ENCODE measurements at places on chromosomes 12 and 14.

GRCh38 chr14:93986955-93987354 is 10.1 kb upstream of the CCDC197 start:
- DNase-seq, result no peak

DNA sequence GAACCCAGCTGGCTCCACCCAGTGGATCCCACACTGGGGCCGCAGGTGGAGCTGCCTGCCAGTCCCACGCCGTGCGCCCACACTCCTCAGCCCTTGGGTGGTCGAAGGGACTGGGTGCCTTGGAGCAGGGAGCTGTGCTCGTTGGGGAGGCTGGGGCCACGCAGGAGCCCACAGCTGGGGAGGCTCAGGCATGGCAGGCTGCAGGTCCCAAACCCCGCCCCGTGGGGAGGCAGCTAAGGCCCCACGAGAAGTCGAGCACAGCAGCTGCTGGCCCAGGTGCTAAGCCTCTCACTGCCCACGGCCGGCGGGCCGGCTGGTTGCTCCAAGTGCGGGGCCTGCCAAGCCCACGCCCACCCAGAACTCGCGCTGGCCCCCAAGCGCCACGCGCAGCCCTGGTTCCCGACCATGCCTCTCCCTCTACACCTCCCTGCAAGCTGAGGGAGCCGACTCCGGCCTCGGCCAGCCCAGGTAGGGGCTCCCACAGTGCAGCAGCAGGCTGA is 56.2 kb downstream of the ANO2 start:
- no peak for DNase-seq

GRCh38 chr14:71244341-71244740 is 337.1 kb downstream of the PCNX1 start:
- DNase-seq, result no peak

GRCh38 chr14:64724578-64724930 is 20.3 kb downstream of the PLEKHG3 start:
- DNase-seq, result no peak

DNA sequence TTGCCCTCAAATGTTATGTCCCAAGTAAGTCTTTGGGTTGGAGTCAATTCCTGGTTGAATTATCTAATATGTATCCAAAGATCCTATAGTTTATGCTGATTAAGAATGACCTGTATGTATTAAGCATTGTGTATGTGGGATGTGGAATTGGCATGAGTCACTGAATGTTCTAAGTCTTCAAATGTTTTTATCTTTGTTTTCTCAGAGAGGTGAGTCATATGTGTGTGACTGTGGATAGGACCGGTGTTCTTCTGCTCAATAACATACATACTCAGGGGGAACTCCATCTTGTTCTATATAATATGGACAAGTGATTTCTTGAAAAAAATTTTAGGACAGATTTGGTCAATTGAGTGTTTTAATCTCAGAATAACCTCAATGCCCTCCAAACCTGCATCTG is 57.9 kb downstream of the NAV3 start:
- DNase-seq, result no peak

GRCh38 chr12:64706306-64706705 is 52.9 kb downstream of the GNS start:
- no peak for DNase-seq

GRCh38 chr14:101196795-101197590 is 293.5 kb upstream of the RTL1 start:
- no peak for DNase-seq

DNA sequence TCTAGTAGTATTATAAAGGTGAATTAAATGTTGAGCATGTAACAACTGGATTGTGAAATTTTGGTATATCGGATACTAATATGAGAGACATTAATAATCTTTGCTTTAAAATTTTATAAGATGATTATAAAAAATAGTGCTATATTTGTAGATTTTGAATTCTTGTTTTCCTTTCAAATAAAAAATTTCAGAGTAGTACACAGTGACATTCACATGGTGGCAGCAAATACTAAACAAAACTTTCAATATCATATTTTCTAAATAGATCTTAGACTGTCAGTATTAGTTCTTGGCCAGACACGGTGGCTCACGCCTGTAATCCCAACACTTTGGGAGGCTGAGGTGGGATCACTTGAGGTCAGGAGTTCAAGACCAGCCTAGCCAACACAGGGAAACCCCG is 166.0 kb downstream of the NAV3 start:
- no peak for DNase-seq

DNA sequence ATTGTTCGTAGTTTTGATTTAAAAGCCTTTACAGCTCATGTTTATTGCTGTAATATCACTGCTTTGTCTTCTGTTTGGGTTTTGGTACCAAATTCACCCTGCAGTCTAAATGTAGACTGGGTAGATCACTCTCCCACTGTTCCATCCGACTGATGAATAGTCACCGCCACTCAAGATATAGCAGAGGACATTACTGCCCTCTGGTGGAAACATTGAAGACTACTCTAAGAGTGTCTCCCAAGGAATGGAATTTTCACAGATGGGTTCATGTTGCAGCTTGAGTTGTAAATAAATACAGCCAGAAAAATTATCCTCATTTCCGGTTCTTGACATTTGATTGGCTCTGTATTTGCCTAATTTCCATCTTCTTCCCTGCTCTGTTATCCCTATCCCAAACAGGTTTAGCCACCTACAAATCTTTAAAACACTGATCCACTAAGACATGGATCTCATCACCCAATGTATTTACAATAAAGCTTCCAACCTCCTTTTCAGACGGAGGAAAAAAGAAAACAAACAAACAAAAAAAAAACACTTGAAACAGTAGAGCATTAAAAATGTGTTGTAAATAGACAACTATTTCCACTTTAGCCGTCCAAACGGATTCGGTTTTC is 198.3 kb upstream of the CPNE8 start:
- DNase-seq, result peak; percentile 62

DNA sequence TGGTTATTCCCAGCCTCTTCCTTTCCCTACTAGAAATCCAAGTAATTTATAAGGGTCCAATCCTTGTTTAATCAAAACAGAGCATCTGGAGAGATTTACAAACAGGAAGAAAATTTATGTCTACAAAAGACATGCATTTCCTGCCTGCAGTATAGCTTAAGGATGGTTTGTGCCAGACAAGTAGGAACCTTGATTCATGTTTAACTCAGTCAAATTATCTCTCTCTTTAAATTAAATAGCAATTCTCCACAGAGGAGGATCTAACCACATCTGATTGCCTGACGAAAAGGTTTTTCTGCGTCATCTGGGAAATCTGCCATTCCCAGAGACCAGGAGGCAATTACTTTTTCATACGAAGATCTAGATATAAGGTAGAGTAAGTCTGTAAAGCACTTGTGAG is 105.2 kb downstream of the ZFC3H1 start:
- no peak for DNase-seq

DNA sequence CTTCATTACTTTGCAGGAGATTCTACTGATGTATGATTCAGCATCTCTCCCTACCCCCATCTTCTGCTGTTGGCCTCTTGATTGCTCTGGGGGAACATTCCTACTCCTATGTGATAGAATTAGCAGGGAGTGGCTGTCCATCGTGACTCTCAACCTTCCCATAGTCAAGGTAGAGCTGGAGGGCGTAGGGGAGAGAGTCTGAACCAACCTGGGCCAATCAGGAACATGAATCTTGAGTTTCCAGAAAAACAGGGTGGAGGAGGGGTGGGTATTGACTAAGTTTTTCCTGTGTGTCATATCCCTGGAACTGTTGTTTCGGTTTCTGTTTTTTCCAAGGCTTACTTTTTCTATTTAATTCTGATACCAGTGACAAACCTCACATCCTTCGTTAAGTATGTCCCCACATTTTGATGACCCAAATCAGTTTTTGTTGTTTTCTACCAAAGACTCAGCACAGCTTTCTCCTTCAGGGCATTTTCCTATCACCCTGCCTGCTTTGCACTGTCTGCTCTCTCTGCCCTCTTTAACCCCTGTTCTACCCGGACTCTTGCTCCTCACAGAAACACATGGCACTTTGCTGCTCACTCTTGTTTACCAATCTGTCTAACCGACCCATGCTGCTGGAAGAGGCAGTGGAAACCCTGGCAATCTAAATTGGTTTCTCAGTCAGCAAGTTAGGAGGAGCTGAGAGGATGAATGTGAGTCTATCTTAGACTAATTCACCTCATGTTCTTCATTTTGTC is 1428.3 kb downstream of the AACS start:
- no peak for DNase-seq

- no peak for DNase-seq
Measured at GRCh38 chr12:50803230-50803875, 39.4 kb upstream of the TMPRSS12 start.

GRCh38 chr12:130555628-130556485 is 160.2 kb downstream of the RIMBP2 start:
- no peak for DNase-seq

DNA sequence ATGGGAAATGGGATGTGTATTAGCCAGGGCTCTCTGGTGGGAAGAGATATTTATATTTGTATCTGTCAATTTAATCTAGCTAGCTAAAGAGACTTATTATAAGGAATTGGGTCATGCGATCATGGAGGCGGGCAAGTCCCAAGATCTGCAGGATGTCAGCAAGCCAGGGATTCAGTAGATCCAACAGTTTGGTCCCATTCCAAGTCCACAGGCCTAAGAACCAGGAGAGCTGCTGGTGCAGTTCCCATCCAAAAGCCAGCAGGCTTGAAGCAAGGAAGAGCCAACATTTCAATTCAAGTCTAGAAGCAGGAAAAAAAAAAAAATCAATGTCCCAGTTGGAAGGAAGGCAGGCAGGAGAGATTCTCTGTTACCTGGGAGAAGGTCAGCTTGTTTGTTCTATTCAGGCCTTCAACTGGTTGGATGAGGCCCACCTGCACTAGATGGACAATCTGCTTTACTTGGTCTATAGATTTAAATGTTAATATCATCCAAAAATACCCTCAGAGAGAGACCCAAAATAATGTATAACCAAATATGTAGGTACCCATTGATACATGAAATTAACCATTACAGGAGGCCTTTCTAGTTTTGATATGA is 60.7 kb upstream of the BCAT1 start:
- no peak for DNase-seq

GRCh38 chr12:114305446-114305845 is 100.5 kb downstream of the TBX5 start:
- DNase-seq, result no peak

GRCh38 chr12:28948685-28949084 is 200.4 kb upstream of the FAR2 start:
- DNase-seq, result no peak

DNA sequence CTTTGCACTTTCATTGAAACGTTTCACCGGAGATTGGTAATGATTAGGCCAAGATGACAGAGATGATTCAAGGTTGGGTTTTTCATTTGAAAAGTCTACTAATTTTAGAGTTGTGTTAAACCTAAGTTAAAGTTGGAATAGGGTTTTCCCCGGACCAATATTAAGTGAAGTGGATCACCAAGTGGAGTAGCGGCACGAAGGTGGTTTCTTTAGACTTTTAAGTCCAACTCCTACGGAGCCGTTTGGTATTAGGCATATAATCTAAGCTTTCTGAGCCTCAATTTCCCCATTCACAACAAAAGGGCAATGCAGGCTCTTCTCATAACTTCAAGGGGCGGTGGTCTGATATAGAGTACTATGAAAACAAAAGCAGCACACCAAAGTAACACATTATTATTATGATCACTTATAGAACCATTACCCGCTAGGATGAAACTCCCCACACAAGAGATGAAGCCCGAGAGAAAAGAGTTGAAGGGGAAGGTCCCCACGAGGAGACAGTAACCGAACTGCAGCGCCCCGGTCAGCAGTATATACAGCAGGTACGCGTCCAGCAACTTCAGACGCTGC is 413 bp downstream of the DAD1 start:
- peak; percentile 51 for DNase-seq

GRCh38 chr14:87081004-87081403 is 912.0 kb downstream of the GALC start:
- no peak for DNase-seq

DNA sequence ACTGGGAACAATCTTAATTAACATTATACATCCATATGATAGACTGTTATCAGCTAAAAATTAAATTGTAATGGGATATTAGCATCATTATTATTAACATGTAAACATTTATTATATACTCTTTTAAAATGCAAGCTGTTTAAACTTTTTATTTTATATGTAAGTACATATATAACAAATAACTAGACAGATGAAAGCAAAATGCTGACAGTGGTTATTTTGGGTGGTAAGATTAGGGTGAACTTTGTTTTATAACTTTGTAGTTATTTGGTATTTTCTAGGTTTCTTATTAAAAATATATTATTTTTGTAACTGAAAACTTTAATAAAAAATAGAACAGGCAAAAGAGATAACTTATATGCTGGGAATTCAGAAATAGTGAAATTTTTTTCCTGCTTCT is 62.6 kb upstream of the KIF21A start:
- DNase-seq, result no peak

DNA sequence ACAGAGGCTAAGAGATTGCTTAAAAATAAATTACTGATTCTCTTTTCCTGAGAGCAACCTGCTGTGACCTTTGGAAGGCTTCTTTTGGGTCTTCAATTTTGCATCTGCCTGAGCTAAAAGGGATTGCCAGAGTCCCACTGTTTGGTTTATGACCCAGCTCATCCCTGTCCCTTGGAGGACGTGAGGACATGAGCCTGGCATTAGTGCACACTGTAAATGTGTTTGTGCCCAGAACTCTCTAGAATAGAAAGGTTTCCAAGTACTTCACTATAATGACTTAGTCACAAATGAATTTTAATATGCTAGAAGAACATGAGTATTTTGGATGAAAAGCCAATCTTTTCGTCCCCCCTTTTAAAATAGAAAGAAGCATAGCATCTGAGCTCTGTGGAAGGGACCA is 47.1 kb upstream of the CDKN3 start:
- no peak for DNase-seq

DNA sequence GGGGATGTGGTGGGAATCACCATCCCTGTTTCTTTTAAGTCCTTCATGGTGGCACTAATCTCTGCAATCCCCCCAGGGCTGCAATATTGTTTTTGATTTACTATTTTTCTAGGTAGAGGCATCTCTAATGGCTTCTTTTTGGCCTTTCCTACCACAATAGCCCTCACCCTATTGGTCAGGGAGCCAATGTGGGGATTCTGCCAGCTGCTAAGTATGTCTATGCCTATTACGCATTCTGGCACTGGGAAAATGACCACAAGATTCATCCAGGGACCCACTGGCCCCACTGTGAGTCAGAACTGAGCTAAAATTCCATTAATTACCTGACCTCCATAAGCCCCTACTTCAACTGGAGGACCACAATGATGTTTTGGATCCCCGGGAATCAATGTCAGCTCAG is 15.9 kb upstream of the GLIPR1L2 start:
- no peak for DNase-seq

- DNase-seq, result no peak
Measured at GRCh38 chr14:36967892-36968555, 204.4 kb downstream of the SLC25A21 start.

GRCh38 chr12:99598785-99599184 is 48.8 kb upstream of the GARIN6 start:
- no peak for DNase-seq

DNA sequence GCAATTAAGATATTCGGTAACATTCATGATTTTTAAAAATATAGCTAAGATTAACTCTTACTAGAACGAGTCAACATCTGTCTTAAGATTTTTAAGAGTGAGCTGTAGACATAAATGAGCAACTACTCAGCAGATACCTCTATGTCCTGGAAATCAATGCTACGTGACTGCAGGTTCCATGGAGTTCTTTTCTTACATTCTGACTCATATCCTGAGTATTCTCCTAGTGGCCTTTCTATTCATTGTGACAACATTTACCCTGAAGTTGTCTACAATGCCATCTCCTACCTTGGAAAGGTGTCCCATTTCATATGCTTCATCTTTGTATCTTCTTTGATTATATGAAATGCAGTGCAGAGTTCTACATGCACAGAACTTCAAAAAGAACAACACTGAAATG is 59.9 kb downstream of the PKP2 start:
- DNase-seq, result no peak

Data from activated CD4-positive, alpha-beta T cell treated with anti-CD3 and anti-CD28 coated beads, Interleukin-2, Interleukin-6, amounts not matched to agents 100 ng/mL and 50 ng/mL, durations not matched to agents 16 hours and 8 hours (primary cell).